ENCODE measurements at places on chromosomes 16 and 17. TPM values are rescaled to one million over a fixed set of nuclear protein-coding genes. Genes with fewer than 3 reads are reported as not detected.

The CTF1 gene
- 6.5 TPM for total RNA-seq

The RAB11FIP3 gene
- 25.4 TPM for total RNA-seq

The TBC1D3K gene
- not detected for total RNA-seq

The ALG1 gene
- 8.5 TPM for total RNA-seq

The FLOT2 gene
- 101 TPM for total RNA-seq

The GPRC5B gene
- 83.7 TPM for total RNA-seq

The KRTAP4-11 gene
- not detected for total RNA-seq

The SOX15 gene
- total RNA-seq = 0.91 TPM

The CD300E gene
- 0.38 TPM for total RNA-seq

The FZD2 gene
- 2.6 TPM for total RNA-seq

The APOH gene
- 0.32 TPM for total RNA-seq

The HSD11B2 gene
- 0.89 TPM for total RNA-seq

The TMEM238L gene
- total RNA-seq = not detected

The FA2H gene
- total RNA-seq = 0.16 TPM

The ABCC12 gene
- total RNA-seq = not detected

The ITGAL gene
- 1.5 TPM for total RNA-seq

DNA sequence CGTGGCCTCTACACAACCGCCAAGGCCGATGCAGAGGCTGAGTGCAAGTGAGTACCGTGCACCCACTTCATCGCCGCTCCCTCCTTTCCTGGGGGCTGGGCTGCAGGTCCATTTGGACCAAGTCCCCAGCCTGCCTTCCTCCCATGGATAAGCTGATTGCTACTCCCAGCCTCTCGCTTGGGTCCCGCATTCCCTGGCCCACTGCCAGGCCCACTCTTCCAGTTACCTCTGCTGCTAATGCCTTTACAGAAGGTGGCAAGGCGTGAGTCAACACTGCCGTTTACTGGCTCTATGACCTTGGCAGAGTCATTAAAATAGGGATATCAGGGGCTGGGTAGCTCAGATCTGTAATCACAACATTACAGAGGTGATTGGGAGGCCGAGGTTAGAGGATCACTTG is 11.2 kb downstream of the SULT1A2 start:
- DNase-seq = no peak

GRCh38 chr16:80250381-80250780 is 290.4 kb upstream of the DYNLRB2 start:
- DNase-seq = no peak

GRCh38 chr16:555528-556473 is 4.4 kb upstream of the PRR35 start:
- DNase-seq = no peak

DNA sequence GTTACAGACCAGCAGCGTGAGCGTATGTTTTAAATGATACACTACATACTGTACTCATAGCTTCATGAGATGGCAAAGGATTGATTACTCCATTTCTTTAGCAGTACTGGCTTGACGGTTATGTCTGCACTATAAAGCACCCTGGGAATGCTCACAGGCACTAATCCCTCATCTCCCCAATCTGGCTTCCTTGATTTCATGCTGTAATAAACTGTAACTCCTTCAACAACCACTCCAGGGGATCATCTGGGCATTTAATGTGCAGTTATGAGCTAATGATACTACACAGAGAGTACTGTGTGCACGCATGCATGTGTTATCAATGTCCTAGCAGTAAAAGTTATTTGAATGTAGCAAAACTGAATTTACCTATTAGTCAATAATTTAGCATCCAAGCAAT is 20.2 kb downstream of the MEIOB start:
- no peak for DNase-seq

- no peak for DNase-seq
These were observed 216.5 kb downstream of the CPPED1 start for GRCh38 chr16:12587170-12587569.

GRCh38 chr17:43703630-43704029 is 41.9 kb upstream of the MEOX1 start:
- no peak for DNase-seq

DNA sequence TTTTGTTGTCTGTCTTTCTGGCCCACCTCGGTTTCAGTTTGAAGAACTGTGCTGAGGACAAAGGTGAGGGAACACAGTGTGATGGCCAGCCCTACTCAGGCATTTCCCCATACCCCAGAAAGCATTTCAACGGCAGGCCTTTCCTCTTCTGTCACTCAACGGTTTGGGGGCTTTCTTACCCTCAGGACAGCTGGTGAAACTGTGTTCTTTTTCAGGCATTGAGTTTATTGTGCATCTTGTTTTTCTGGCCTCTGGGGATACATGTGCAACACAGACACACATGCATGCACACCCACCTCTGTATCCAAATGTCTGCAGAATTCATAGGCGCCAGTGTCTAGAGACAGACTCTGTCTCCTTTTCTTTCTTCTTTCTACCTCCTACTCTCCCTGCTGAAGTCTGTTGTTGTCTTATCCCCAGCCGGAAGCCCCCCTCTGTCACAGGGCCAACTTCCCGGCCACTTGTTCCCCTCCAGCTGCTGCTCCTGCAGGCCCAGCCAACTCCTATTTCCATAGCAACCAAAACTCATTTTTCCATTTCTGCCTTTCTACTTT is 17.0 kb downstream of the CHD9 start:
- DNase-seq = peak; percentile 89

DNA sequence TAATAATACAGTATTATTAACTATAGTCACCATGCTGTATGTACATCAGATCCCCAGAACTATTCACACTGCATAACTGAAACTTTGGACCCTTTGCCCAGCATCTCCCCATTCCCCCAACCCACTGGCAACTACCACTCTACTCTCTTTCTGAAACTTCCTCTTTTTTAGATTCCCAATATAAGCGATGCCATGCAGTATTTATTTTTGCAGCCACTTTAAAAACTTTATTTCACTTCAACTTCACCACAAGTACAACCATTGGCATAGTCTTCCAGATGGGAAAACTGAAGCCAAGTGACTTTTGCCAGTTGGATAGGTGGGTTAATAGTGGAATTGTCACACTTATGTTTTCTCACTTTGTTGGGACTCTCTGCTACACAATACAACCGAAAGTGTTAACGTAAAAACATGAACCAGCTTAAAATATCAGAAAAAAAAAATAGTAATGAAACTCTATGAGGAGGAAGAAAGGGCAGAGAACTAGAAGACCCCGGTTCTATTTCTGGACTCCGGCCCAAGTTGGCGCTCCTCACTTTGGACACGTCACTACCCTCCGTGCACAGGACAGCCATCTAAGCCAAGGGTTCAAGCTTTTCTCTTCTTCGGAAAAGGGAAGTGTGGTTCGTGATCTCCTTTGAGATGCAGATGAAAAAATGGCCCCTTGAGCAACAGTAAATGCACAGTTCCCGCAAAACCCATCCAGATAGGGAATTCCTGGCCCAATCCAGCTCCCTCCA is 743 bp downstream of the SHCBP1 start:
- DNase-seq = no peak

DNA sequence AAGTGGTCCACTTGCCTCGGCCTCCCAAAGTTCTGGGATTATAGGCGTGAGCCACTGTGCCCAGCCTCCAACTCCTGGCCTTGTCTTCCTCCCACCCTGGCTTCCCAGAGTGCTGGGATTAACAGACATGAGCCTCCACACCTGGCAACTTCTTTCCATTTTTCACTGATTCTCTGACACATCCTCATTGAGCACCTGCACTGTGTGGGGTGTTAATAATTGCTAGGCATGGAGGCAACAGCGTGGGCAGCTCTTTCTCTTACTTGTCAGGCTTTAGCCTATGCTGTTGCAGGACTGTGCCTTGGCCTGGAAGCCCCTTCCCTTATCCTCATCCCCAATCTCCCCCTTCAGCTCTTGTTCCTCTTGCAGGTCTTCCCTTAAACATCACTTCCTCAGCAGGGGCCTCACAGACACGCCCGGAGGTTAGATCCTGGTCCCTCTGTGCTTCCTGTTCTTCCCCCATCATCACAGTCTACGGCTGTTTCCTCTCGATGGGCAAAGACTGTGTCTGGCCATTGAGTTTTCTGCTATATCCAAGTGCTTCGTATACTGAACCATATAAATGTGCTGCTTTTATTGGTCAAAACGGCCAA is 7.9 kb downstream of the QPRT start:
- DNase-seq = no peak

DNA sequence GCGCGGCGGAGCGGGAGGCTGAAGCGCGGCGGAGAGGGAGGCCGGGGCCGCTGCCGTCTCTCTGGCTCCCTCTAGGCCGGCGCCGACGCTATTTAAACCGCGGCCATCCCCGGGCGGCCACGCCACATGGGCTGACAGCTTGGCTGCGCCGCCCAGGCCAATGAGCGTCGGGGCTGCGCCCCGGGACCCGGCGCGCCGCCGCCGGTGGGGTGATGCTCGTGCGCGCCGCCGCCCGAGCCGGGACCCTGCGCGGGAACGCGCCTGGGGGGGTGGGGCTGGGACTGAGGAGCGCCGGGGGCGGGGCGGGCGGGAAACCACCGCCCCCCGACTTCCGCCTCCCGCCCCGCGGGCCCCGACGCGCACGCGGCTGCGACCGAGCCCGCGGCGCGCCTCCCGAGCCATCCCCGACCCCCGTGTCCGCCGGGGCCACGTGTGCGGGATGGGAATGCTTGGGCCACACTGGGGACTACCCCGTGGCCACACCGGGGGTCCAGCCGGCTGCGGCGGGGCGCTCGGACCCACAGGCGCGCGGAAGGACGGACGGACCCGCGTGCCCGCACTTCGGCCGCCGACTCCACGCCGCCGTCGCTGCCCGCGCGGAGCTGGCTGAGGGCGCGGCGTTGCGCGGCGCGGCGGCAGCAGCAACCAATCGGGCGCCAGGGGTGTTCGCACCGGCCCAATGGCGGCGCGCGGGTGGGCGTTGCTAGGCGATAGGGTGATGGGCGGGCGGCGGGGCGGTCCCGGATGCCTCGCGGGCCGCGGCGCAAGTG is at the start of gene FASN:
TSS of gene FASN (minus strand) at position 68 of the 770 bp plus-strand sequence. CDS start 1,791 bp downstream, outside the sequence.
- peak; percentile 96 for DNase-seq

DNA sequence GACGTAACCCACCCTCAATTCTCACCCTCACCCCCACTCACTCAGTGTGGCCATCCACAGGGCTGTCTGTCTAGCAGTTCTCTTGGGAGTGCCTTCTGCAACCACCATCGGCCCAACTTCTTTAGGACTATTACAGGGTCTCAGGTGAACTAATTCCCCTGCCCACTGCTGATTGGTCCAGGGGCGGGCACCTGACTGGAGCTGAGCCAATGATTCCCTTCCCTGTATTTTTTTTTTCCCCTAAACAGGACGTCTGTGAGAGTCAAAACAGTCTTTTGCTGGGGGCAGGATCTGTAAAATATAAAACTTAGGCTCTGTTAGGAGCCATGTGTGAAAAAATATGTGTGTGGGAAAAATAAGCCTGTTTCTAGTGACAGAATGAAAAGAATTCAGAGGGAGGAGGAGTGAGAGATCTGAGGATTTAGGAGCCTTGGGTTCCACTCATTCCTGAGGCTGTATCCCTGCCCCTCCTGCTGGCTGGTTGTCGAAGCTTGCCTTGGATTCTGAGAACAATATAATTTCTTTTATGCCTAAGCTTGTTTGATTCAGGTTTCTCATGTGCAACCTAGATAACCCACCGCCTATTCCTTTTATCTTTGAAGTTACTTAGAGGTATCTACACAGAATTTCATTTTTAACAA is 115.0 kb downstream of the SPACA3 start:
- no peak for DNase-seq

- no peak for DNase-seq
These were observed 204.8 kb upstream of the C17orf78 start for GRCh38 chr17:37170881-37171425.

DNA sequence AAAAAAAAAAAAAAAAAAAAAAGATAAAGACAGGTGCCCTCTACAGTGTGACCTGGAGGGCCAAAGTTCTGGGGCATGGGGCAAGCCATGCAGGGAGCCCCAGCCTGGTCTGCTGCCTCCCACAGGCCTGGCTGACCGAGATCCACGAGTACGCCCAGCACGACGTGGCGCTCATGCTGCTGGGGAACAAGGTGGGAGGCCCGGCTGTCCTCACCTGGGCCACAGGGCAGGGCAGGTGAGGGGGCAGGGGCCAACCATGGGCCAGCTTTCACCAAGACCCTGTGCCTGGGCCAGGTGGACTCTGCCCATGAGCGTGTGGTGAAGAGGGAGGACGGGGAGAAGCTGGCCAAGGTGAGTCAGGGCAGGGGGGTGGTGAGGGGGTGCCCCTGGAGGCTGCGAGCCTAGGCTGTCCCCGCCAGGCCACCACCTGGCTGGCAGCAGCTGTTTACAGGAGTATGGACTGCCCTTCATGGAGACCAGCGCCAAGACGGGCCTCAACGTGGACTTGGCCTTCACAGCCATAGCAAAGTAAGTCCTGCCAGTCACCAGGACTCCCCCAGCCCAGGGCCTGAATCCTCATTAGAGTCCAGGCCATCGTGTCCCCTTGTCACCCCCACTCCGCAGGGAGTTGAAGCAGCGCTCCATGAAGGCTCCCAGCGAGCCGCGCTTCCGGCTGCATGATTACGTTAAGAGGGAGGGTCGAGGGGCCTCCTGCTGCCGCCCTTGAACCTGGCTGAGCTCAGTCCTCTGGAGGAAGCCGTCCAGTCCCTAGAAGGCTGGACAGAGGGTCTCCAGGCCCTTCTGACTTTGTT is 2.7 kb upstream of the TRAF7 start:
- no peak for DNase-seq

- DNase-seq = no peak
These were observed 5.7 kb downstream of the RMI2 start for GRCh38 chr16:11350921-11351335.

DNA sequence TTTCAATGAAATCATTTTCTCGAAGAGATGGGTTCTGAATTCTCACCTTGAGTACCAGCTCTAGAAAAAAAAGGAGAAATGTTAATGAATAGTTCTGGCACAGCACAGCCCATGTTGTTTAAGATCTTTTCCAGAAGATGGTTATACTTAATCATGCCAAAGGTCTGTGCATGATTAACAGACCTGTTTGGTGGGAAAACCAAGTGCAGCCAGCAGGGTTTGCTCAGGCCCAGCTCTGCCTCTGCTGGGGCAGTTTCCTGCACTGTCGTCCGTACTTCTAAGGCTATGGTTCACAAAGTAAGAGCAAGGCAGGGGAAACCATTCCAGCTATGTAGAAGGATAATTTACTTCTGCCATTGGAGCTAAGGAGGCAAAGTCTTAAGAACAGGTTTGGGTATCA is 10.7 kb downstream of the ANKRD40 start:
- no peak for DNase-seq

DNA sequence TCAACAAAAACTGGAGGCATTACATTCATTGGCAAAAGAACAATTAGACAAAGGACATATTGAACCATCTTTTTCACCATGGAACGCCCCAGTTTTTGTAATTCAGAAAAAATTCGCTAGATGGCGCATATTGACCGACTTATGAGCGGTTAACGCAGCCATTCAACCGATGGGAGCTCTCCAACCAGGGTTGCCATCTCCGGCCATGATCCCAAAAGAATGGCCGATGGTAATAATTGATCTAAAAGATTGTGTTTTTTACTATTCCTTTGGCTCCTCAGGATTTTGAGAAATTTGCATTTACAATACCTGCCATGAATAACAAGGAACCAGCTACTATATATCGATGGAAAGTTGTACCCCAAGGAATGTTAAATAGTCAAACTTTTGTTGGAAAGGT is 21.4 kb downstream of the ALOX15B start:
- no peak for DNase-seq

DNA sequence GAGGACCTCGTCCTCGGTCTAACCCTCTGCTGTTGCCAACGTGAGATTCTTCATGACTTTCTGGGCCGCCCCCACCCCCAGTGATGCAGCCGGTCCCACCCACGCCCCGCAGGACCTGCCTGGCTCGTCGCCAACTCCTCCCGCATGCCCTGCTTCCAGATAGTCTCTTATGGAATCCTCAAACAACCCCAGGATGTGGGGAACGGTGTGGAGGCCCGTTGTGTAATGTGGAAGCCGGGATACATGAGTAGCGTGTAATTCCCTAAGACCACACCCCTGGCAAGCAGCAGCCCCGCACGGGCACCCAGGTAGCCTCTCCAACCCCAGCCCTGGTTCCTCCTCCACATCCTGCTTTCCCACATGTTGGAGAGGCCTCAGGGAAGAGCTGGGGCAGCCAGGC is 275.9 kb downstream of the C16orf95 start:
- no peak for DNase-seq
